ENCODE measurements at places on chromosomes 2 and 18.

- DNase-seq, result no peak
Observed at GRCh38 chr2:85288244-85288725, 39.5 kb downstream of the TGOLN2 start.

DNA sequence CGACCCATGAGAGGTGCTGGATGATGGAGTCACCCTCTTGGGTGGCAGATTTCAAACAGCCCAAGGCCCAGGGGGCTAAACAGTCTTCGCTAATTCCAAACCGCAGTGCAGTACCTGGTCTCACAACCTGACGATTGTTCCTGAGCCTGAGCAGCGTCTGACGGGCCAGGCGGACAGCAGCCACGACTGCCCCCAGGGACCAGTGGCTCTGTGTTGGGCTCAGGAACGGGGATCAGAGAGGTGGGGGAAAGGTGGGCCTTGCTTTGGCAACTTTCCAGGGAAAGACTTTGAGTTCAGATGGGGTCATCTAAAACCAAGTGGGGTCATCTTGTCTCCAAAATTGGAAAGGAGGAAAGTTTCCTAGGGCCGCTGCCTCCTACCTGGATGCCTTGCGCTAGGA, 492 bp downstream of the COLEC11 start:
- no peak for DNase-seq

DNA sequence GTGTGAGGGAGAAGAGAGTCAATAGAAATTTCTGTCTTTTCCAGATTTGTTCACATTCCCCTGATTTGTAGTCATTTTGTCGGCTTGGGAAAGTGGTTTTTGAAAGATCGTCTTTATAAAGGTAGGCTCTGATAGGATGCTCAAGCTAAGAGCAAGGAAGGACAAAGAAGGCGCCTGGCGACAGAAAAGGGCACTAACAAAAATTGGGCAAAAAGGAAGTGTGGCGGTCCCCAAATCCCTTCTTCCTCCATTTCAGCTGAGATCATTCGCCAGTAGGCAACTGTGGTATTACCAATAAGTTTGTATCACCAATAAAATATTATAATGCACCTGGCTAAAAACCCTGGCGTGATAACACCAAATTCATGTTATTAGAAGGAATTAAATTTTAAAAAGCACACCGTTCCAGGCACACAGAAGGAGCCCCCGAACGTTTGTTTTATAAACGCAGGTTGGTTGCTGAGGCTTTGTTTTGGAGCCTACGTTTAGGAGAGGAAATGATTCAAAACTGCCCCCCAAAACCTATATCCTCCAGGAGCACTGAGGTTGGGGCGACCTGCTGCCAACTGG, 756 bp upstream of the PTPN4 start:
- peak; percentile 12 for DNase-seq

DNA sequence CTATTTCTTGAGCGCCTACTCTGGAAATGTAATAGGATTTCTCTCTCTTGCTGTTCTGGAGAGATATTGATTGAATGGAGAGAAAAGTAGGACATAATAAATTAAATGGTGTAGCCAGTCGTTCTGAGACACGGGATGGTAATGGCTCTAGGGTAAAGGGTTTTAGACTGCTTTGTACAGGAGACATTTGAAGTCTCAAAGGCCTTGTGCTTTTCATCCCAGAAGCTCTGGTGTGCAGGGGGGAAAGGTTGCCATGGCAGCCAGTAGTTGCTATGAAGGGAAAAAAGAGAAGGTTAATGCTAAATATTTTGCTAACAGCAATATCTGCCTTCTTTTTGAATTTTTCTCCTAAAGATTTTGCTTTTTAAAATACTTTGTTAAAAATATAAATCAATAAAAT, 359.3 kb downstream of the RIT2 start:
- DNase-seq, result no peak

- DNase-seq, result no peak
Observed at GRCh38 chr2:535222-535621, 142.0 kb downstream of the TMEM18 start.

DNA sequence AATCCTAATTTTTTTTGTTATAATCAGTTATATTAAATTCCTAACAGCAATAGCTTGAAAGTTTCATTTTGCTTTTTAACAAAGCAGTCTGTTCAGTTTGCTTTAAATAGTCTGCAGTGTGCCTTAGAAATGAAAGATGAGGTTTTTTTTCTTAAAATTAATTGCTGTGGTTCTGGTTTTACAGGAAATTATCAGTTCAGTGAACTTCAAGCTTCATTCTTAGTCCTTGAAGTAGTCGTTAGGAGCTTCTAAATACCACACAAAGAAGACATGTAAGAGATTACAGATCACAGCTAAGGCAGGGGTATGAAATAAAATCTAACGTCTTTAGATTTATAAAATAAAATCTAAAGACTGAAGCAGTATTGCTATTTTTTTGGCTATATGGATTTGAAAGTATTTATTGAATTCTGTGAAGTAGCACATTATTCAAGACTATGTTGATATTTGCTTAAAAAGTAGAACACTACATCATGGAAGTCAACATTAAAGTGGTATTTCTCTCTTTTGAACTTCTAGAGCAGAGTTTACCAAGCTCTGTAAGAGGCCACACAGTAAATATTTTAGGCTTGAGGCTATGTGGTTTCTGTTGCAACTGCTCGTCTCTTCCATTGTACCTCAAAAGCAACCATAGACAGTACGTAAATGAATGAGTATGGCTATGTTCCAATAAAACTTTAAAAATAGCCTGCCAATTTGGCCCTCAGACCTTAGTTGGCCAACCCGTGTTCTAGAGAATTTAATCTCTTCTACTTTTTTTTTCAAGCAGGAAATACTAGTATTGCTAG, 81.5 kb upstream of the STON1 start:
- DNase-seq, result peak; percentile 55

- no peak for DNase-seq
Observed at GRCh38 chr18:22272242-22272641, 102.9 kb downstream of the GATA6 start.

DNA sequence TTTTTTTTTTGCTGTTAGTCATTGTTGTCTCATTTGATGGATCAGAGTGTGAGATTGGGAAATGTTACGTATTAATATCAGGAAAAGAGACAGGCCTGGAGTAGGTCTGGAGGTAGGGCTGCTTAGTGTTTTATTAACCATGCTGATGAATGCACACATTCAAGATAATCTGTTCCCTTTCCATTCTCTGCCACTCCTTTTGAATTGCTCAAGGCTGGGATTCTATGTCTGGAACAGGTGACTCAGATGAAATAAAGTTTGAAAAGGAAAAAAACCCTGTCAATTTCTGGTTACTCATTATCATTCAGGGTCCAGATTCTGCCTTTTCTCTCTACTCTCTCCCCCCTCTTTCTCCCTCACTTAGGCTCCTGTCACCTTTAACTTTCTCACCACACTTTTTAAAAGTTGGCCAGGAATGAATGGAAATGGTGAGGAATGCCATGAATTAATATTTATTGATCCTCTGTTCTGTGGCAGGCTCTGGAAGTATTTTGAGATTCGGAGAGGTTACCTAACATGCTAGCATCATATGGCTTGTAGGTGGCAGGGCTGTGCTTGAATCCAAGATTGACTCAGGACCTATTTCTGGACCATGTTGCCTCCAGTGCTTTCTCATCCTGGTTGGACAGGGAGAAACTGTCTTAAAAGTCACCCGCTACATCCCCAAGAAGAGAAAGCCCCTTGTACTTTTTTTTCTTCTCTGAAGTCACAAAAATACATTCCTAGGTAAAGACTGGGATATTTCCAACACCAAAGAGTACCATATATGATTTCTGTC, 40.2 kb downstream of the MAP4K4 start:
- no peak for DNase-seq

DNA sequence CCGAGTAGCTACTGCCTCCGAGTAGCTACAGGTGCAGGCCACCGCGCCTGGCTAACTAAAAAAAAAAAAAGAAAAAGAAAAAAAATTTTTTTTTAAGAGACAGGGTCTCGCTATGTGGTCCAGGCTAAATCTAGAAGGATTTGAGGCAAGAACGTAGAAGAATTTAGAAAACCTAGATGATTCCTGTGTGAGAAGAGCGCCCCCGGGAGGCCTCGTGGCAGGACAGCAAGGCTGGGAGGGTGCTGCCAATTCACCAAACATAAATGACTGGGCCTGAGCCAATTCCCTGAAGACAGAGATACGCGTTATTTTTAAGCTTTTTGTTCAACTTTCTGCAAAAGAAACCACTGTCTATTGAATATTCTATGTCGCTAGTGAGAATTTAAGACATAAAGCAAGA, 90.1 kb upstream of the TGFA start:
- DNase-seq, result peak; percentile 72

- DNase-seq, result no peak
Observed at GRCh38 chr2:23412556-23413155, 27.7 kb downstream of the KLHL29 start.

DNA sequence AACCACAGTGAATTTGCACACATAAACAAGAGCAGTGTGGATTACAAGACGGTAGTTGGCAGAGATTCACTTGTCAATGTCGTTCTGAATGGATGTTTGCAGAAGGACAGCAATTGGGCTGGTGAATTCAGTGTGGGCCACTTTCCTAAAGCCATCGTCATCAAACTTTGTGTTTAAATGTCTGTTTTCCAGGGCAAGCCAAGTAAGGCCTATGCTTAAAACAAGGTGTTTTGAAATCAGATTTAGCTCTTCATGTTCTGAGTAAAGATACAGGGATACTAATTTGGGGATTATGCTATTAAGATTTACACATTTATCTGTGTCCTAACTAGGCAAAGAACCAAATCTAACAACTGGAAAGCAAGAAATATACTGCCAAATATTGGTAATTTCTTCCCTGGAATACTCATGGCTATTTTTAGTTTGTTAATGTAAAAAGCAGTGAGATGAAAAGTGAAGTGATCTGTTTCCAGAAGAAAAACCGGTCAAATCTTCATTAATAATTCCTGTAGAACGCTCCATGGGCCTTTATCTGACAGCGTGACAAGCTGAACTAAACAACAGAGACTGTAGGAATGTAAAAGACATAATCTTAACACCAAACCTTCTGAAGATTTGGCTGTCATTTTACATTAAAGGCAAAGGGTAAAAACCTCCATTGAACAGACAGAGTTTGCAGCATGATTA, 175.7 kb downstream of the ICOS start:
- DNase-seq, result no peak

DNA sequence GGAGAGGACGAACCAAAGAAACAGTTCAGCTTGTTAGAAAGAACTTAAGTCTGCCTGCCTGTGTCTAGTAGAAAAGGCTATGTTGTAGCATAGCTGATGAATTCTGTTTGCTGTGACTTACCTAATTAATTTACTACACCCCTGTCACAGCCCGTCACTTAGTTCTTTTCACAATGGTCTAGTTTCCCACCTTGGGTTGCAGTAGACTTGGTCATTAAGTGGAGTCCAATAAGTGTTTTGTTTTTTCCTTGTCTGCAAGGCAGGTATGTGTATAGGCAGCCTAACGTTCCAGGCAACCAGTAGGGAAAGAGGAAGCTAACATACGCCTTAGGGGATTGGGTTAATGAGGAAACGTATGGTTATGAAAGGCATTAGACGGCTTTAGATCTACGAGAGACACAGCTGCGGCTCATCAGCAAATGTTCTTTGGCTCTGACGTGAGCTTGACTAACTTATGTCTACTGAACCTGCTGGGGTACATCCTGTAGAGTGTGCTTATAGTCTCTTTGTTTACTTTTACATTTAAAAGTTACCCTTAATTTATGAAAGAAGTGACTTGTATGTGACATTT, 180.1 kb downstream of the PRPF40A start:
- DNase-seq, result peak; percentile 75

DNA sequence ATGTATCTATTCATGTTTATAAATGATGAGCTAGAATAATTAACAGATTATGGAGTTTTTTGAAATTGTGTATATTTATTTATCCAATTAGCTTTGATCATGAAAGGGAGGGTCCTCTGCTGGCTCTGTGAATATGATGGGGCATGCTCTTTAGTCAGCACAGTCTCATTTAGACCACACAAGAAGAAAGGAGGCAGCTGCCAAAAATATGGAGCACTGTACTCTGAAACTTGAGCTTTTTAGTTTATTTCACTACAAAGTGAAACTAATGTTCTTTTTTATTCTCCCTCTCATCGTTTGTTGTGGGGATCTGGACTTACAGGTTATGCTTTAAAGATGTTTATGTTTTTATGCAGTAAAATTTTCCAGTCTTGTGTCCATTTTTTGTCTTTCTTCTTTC, 266.9 kb upstream of the GULP1 start:
- no peak for DNase-seq

- DNase-seq, result no peak
Observed at GRCh38 chr2:241036964-241037421, 38.6 kb downstream of the SNED1 start.

- peak; percentile 66 for DNase-seq
Observed at GRCh38 chr2:143901185-143901842, 618.6 kb downstream of the ZEB2 start.

DNA sequence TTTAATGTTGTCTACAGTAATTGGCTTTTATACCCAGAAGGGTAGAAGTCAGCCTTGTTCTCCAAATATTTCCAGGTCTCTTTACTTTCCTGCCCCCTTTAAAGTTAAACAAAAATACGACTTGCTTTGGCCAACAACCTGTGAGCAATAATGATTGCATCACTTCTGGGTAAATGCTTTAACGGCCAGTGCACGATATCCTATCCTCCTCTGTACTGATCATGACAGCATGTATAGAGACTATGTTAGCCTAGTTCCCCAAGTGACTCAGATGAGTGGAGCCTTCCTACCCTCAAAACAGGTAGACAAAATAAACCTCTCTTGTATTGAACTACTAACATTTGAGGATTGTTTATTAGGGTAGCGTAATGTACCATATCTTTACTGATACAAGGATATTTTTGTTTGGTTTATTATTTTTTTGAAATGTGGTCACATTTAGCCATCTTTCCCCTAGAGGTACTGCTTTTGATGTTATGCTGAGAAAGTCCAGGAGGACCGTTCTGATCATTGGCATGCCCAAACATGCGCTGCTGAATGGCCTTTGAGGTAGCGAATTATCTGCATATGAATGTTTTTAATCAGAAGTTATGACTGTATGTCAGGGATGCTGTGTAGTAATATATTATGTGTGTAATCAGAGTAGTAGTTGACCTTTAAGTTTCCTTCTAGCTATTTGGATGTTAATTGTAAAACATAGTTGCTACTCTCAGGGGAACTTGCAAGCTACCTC, 262.6 kb upstream of the DCC start:
- no peak for DNase-seq

GRCh38 chr2:195961873-195962272, 106.8 kb downstream of the DNAH7 start:
- peak; percentile 31 for DNase-seq

- peak; percentile 45 for DNase-seq
Observed at GRCh38 chr18:33560686-33561370, 17.2 kb upstream of the ASXL3 start.
